ENCODE measurements at places on chromosomes 2 and 18. TPM values are rescaled to one million over a fixed set of nuclear protein-coding genes. Genes with fewer than 3 reads are reported as not detected.

Gene MTERF4
- 24.7 TPM for total RNA-seq

Gene SCN7A
- not detected for total RNA-seq

Gene ALPG
- not detected for total RNA-seq

Gene NEU2
- total RNA-seq: not detected

Gene SLC9A4
- total RNA-seq: 0.07 TPM

Gene ALKAL2
- not detected for total RNA-seq

Gene FTCDNL1
- 0.27 TPM for total RNA-seq

Gene USP37
- 13.1 TPM for total RNA-seq

Gene ITPRIPL1
- total RNA-seq: 4.6 TPM

Gene AOX1
- 0.23 TPM for total RNA-seq

Gene CEP76
- total RNA-seq: 8.8 TPM

Gene GULP1
- 43.0 TPM for total RNA-seq

Gene ERFE
- 1.2 TPM for total RNA-seq

Gene NFATC1
- 30.0 TPM for total RNA-seq

Gene GRB14
- 2.7 TPM for total RNA-seq

Gene IL18R1
- 4.0 TPM for total RNA-seq

Gene CHPF
- 0.30 TPM for total RNA-seq

Gene SMYD1
- not detected for total RNA-seq

Gene SEPTIN2
- 427 TPM for total RNA-seq

Gene UPP2
- not detected for total RNA-seq

Gene INHBB
- total RNA-seq: 1.8 TPM

Gene PID1
- not detected for total RNA-seq

Gene AGXT
- not detected for total RNA-seq

Gene ASIC4
- total RNA-seq: not detected

Gene TEX44
- total RNA-seq: not detected

Gene IWS1
- 51.0 TPM for total RNA-seq

Gene RFTN2
- total RNA-seq: 9.9 TPM

Gene CFAP221
- total RNA-seq: not detected

Gene TCF23
- total RNA-seq: not detected

Gene PDIA6
- 424 TPM for total RNA-seq

Gene VIT
- 0.48 TPM for total RNA-seq

Gene EML6
- 2.1 TPM for total RNA-seq

Gene SIX3
- total RNA-seq: not detected

Gene TANC1
- total RNA-seq: 99.4 TPM

Gene SLC9A2
- not detected for total RNA-seq
